ENCODE measurements at places on chromosomes 1 and 21. TPM values are rescaled to one million over a fixed set of nuclear protein-coding genes. Genes with fewer than 3 reads are reported as not detected.

GRCh38 chr1:58249388-58249736 lies 297.2 kb downstream of the OMA1 start:
- no peak overlapping the region for H3K4me3 ChIP-seq
- peaks cover 55% of the 10 kb centered on the region for H3K27me3 ChIP-seq
- peaks cover 2% of the 10 kb centered on the region for H3K4me1 ChIP-seq
- no peaks in the 10 kb centered on the region for H3K36me3 ChIP-seq
- no peak for DNase-seq

Gene OR2L5
- total RNA-seq: not detected

GRCh38 chr21:33197496-33197895 lies 32.2 kb upstream of the IFNAR2 start:
- no peak overlapping the region for H3K4me3 ChIP-seq
- no peak for DNase-seq
- H3K4me1 ChIP-seq: peaks cover 17% of the 10 kb centered on the region
- H3K27me3 ChIP-seq: peaks cover 6% of the 10 kb centered on the region
- H3K36me3 ChIP-seq: no peaks in the 10 kb centered on the region

DNA sequence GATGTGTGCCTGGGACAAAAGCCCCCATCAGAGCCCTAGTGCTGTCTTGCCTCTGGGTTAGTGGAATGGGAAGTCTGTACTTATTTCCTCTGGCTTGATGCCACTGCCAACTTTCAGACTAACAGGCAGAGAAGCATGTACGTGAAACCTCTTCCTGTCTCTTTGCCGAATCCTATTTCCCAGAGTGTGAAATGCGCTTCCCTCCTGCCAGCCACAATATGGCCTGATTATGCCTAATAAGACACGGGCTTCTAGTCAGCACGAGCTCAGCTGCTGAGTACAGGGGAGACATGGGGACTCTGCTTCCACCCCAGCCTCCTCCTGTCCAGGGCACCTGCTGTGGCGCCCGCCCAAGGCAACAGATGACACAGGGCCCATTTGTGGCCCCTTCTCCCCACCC lies 111.4 kb downstream of the KCND3 start:
- H3K4me3 ChIP-seq: no peak overlapping the region
- no peak for DNase-seq

Gene HSPA6
- 4.9 TPM for total RNA-seq

DNA sequence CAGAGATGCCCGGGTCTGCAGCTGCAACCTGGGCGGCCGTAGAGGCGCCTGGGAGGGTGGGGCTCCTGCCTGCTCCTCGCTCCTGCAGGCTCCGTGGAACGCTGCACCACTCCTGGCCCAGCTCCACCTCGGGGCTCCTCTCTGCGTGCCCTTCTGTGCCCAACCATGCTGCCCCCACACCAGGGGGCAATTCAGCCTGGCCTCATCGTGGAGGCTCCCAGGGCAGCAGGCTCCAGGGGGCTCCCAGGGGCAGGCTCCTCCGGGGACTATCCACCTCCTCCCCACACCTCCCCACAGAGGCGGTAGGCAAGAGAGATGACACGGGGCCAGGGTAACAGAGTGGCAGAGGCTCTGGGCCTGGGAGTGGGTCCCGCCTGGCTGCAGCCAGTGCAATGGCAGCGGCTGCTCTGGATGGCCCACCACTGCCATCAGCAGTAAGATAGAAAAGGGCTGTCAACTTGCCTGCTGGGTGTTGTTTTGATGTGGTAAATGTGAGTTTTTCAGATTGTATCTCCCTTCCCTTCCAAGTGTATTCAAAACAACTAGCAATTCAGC lies 22.4 kb upstream of the LRRC8C start:
- peak; percentile 66 for DNase-seq
- peaks cover 17% of the 10 kb centered on the region for H3K36me3 ChIP-seq
- peak overlapping the region; percentile 81 for H3K4me3 ChIP-seq
- peak overlapping the region; percentile 99 for H3K27ac ChIP-seq
- peaks cover 84% of the 10 kb centered on the region for H3K4me1 ChIP-seq

DNA sequence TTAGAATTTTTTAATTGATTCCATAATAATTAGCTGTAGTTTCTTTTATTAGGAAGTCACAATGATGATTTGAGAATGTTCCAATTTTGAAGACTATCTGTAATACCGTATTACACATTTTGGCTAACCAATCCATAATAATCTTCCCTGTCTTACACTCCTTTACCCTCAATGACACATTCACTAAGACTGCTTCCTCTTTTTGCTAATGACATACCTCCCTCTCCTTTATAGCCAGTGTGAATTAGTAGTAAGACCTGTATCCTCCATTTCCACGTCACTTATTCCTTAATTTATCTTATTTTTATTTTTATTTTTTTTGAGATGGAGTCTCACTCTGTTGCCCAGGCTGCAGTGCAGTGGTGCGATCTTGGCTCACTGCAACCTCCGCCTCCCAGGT lies 10.1 kb downstream of the KDM1A start:
- no peak for DNase-seq
- H3K4me1 ChIP-seq: peaks cover 28% of the 10 kb centered on the region
- H3K27ac ChIP-seq: no peak overlapping the region
- H3K27me3 ChIP-seq: no peaks in the 10 kb centered on the region
- peaks cover 6% of the 10 kb centered on the region for H3K36me3 ChIP-seq

DNA sequence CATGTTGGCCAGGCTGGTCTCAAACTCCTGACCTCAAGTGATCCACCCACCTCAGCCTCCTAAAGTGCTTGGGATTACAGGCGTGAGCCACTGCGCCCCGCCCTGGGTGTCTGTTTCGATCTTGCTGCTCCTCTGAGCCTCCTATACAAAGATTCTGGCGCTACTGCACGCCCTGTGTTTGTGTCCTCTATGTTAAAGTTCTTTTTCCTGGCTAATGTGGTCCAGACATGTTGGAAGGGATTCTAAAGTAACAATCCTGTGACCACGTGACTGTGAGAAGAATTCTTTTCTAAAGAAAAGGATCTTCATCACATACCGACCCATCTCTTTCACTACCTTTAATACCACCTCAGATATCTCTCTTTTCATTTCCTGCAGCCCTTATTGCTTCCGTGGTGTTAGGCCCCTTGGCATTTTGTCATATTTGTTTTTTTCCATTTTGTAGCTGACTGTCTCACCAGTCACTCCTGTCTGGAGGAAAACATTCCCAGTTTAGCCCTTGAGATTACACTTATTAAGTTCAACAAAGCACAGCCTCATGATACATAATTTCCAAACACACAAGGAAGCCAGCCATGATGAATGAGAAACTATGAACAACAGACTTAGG lies 27.2 kb upstream of the ENO1 start:
- peaks cover 4% of the 10 kb centered on the region for H3K36me3 ChIP-seq
- H3K4me1 ChIP-seq: peaks cover 35% of the 10 kb centered on the region
- no peak overlapping the region for H3K4me3 ChIP-seq
- DNase-seq: no peak

Gene RNU1-1
- total RNA-seq: 2,033 TPM

Data from activated T-helper 2 cell treated with anti-CD3 and anti-CD28 coated beads, Interferon-gamma antibody, Interleukin-2, Interleukin-4, amounts not matched to agents 10 μg/mL and 5 μg/mL and 100 μg/mL, durations not matched to agents 14 hours and 24 hours and 36 hours (primary cell).